RCC 7860 (cell line): ENCODE measurements at places on chromosomes 3 and 15.
A peak's percentile ranks its signal among the peaks of the same experiment; 100 is the strongest.

DNA sequence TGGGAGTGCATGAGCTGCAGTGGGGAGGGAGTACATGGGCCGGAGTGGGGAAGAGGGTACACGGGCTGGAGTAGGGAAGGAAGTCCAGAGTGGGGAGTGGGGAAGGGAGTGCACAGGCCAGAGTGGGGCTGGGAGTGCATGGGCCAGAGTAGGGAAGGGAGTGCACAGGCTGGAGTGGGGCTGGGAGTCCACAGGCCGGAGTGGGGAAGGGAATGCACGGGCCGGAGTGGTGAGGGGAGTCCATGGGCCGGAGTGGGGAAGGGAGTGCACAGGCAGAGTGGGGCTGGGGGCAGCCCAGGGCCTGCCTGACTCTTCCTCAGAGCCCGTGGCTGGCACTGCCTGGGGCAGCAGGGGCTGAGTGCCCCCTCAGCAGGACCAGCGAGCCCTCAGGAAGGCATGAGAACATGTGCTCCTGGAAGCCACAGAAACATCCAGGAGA lies 40.7 kb downstream of the KLF15 start:
- DNase-seq: no peak

DNA sequence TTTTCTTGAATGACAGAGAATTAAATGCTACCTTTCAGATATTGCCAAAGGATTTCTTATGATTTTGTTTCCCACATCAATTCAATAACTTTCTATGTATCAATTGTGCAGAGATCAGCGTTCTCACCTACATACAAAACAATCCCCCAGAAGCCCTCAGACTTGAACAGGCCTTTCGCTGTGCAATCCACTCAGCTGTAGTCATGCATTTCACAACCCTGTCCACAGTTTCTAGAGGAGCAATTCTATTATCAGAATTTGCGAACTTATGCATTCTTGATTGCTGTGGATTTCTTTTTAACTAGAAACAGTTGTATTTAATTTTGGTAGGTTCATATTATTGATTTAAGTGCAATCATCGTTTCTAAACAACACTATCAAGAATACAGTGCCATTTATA lies 13.7 kb upstream of the ALCAM start:
- no peak for DNase-seq

DNA sequence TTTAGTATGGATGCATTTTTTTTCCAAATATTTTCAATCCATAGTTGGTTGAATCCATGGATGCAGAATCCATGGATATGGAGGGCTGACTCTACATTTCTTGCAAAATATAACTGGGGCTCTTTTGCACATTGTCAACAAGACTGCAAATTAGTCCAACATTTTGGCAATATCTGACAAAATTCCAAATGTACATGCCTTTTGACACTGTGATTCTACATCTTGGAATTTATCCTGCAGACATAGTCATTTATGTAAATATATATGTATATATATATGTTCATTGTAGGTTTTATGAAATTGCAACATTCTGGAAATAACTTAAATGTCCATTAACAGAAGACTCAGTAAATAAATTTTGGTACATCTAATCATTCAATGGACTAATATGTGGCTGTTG lies 203.0 kb downstream of the THRB start:
- no peak for DNase-seq

GRCh38 chr3:169940470-169941181 lies 26.0 kb upstream of the SEC62 start:
- no peak for DNase-seq

DNA sequence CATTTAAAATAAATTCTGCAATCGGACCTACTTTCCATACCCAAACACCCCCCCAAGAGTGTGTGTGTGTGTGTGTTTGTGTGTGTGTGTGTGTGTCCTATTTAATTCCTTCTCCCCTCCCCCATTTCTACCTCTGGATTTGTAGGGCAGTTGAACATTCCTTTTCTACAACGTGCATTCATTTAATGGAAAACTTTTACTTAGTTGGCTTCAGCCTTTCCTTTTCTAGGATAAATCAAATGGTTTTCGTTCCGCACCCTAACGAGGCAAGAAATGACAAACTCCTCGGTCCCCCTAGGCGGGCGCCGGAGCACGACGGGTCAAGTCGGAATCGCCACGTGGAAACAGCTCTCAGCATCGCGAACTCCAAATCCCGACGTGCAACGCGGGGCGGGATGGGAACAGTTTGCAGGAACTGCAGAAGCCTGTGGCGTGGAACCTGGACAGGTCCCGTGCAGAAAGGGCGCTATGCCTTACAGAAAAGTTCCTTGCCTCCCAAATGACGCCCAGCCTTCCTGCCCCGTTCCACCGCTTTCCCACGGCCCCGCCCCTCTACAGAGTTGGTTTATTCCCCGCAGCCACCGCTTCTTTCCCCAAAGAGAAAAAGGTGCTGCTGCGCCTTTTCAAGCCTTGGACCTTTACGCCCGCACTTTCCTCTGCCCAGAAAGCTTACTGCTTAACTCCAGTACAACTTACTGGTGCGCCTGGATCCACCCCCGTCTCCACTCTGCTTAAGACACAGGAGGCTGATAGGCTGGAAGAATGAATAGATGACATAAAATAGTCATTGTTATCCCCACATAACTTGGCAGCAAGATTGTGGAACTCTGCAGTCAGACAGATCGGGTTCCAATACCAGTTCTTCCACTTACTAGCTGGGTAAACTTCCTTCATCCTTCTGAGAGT lies 1.1 kb upstream of the EIF2B5 start:
- DNase-seq: peak; percentile 70

- no peak for DNase-seq
These were observed 534.5 kb upstream of the TBL1XR1 start for GRCh38 chr3:177731644-177732268.

- DNase-seq: no peak
These were observed 48.3 kb downstream of the MRPL3 start for GRCh38 chr3:131454501-131454900.

GRCh38 chr3:120554812-120555606 lies 41.1 kb upstream of the NDUFB4 start:
- no peak for DNase-seq

- DNase-seq: no peak
These were observed 19.0 kb downstream of the THBS1 start for GRCh38 chr15:39599871-39600270.

- no peak for DNase-seq
These were observed 30.4 kb downstream of the RPL22L1 start for GRCh38 chr3:170839518-170840100.

- no peak for DNase-seq
These were observed 26.4 kb upstream of the DOCK3 start for GRCh38 chr3:50648313-50648712.

DNA sequence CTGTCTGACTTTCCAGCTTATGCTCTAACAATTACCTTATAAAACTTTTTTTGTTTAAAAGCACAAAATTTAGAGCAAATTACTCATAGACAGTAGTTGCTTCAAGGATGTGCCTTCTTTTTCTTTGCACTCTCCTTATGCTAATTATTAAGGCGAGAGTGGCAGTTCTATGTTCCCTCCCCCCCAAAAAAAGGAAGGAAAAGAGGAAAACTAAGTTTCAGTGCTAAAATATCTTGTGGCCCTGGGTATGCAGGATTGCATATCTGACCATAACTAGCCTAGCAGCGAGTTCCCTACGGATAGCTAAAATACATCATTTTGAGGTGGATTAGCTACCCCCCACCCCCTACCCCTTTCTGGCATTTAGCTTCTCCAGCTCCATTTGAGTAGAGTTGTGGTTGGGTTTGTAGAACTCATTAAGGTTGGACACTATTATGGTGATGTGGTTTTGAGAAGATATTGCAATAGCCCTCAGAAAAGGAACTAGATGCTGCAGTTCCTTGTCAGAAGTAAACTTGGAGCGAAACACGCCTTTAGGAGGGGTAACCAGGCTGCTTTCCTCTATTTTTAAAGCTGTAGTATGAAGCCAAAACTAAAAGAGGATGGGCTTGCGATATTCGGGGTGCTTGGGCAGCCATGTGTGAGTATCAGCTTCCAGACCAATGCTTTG lies 174.6 kb downstream of the AKAP13 start:
- no peak for DNase-seq

DNA sequence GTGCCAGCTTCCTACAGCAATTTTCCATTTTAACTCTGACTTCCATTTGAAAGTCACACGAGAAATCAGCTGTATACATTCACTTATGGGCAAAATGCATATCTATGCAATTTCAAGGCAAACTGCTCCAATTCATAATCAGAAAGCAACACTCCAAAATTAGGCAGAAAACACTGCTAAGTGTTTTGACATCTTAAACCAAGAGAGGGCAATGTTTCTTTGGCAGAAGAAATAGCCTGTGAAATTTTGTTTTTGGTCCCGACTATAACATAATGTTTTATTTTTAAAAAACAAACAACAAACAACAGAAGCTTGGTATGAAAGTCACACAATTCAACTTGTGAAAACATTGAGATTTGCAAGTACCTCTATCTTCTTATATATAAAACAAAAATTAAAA lies 42.6 kb downstream of the GOLIM4 start:
- no peak for DNase-seq
